ENCODE measurements at places on chromosomes 1 and 21.

GRCh38 chr1:9106286-9106685 lies 22.6 kb downstream of the GPR157 start:
- no peak for DNase-seq

DNA sequence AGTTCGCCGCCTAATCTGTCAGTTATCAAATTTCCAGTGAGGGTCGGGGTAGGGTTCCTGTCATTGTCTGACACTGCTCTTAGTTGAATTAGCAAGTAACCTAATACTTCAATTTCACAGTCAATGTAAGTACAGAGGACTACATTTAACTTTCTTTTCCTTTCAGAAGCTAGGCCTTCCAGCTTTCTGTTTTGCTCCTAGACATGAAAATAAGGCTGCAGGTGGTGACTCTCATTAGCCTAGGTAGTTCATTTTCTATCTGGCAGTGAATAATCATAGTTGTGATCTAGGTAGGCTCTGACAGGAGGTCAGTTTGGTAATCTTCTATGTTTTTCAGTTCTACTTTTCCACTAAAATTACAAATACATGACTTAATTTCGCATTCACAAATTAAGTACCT lies 783.1 kb downstream of the MRPL39 start:
- no peak for DNase-seq

GRCh38 chr1:214296860-214297745 lies 16.1 kb downstream of the SMYD2 start:
- no peak for DNase-seq

GRCh38 chr1:100516857-100517256 lies 21.1 kb upstream of the GPR88 start:
- DNase-seq: no peak

DNA sequence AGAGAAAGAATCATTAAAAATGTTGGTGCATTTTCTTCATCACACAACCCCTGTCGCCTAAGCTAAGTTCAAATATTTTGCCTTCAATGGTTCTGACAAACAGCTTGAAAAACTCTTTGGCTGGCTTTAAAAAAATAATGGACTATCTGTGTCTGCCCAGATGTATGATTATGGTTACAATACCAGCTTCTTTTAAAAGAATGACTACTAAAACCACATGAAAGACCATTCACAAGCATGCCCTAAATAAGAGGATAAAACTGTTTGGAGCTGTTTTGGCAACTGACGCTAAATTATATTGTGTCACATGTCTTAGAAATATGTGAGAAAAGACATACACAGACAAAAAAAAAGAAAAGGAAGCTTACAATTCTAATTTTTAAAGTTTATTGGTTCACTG lies 23.7 kb upstream of the PLPPR4 start:
- no peak for DNase-seq

GRCh38 chr1:15436881-15437442 lies 1.3 kb upstream of the CTRC start:
- no peak for DNase-seq

GRCh38 chr1:45802343-45803298 lies 791 bp upstream of the MAST2 start:
- DNase-seq: no peak

DNA sequence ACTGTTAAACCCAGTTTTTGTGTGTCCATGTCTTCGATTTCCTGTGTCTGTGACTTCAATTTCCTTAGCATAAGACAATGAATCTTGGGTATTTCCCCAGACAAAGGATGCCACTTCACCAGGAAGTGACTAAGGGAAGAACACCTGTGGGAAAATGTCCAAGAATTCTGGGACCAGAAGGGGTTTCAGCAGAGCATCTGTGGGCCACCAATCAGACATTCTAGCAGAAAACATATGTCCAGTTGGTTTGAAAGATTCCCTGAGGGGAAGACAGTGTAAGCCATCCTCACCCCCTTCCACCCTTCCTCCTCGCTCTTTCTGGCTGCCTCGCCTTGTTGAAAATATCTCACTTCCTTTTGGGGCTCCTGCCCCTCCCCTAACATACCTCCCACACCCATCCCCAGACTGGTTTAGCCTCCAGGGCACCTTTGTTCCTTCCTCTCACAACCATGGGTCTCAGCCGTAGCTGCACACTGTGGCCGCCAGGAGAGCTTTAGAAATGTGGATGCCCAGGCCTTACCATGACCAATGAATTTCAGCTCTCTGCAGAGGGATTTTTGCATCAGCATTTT lies 25.5 kb upstream of the IFNAR1 start:
- no peak for DNase-seq

GRCh38 chr1:171841050-171841910 lies at the start of gene DNM3:
Gene DNM3 (plus strand): TSS chr1:171841498. CDS start chr1:171841657, 159 bp downstream.
- peak; percentile 42 for DNase-seq

DNA sequence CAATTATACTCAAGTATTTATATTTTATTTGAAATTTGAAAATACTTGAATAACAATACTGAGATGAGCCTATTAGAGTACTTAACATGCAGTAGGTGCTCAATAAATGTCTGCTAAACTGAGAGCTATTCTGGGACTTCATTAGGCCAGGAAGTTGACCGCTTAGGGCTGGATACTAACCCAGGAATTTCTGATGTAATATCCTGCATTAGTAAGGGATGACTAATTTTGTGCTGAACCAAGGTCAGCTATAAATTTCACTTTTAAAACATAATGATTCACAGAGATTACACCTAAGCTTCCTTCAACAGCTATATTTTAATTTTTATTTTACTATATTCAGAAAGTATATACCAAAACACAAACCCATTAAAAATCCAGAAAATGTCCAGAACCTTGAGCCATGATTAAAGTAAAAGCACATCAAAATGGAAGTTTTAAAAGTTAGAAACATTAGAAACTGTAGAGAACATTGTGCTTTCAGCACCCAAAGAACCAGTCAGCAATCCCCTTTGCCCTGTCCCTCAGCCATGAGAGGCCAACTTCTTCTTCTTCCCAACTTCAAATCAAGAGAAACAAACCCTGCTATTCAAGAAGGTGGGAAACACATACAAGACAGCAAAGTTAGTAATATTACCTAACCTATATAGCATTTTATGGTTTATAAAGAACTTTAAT lies 35.4 kb downstream of the WNT2B start:
- DNase-seq: no peak

DNA sequence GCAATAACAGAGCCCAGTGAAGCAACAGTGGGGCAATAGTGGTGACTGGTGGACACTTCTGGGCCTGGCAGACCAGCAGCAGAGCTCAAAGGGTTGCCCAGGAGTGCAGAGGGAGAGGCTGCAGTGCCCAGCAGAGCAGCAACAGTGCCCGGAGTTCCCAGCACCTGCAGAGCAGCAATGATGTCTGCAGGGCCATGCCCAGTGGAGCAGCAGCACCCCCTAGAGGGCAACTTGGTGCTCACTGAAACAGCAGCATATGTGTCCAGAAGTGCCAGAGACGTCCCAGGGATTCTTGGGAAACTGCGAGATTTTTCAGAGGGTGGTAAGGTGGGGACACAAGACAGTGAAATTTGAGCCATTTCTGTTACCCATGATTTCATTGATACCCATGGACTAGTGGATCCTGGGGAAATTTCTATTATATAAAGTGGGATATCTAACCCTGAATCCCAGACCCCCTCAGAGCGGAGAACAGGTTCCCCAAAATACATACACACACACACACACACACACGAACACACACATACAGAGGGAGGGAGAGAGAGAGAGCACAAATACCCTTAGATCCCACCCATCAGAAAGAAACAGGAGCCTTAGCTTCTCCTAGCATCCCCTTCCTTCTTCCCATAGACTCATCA lies 156.9 kb upstream of the GJB5 start:
- DNase-seq: peak; percentile 3

DNA sequence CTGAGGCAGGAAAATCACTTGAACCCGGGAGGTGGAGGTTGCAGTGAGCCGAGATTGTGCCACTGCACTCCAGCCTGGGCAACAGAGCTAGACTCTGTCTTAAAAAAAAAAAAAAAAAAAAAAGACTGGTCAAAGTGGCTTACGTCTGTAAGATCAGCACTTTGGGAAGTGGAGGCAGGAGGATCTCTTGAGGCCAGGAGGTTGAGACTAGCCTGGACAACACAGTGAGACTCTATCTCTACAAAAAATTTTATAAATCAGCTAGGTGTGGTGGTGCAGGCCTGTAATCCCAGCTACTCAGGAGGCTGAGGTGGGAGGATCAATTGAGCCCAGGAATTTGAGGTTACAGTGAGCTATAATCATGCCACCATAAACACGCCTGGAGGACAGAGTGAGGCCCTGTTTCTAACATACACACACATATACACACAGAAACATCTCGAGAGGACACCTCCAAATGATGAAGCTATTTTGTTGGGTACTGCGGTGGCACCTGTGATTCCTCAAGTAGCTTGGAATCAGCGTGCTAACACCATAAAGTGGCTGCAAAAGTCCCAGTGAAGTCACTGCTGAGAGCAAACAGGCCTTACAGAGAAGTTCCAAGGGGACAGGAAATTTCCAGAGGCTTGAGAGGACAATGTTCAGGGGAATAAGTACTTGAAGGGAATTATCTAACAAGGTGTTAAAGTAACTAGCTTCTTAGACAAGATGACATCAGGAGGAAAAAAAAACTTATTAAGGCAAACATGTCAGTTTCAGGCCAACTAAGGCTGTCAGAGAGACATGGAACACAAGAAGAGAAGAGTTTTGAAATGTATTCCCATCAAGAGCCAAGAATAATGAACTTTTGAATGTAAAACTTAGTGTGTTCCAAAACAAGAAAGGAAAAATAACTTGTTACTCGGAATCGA lies 1.3 kb downstream of the NADK start:
- no peak for DNase-seq

DNA sequence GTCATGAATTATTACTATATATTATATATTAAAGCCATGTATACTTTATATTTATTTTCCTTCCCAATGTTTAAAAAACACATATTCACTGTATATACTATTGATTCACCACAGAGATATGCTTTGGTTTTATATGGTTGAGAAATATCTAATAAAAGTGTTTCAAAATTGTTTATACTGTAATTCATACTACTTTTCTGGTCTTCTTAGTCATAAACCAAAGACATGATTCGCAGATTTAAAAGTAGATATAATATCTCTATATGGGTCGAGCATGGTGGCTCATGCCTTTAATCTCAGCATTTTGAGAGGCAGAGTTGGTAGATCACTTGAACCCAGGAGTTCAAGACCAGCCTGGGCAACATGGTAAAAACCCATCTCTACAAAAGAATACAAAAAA lies 738.4 kb downstream of the USP25 start:
- no peak for DNase-seq

DNA sequence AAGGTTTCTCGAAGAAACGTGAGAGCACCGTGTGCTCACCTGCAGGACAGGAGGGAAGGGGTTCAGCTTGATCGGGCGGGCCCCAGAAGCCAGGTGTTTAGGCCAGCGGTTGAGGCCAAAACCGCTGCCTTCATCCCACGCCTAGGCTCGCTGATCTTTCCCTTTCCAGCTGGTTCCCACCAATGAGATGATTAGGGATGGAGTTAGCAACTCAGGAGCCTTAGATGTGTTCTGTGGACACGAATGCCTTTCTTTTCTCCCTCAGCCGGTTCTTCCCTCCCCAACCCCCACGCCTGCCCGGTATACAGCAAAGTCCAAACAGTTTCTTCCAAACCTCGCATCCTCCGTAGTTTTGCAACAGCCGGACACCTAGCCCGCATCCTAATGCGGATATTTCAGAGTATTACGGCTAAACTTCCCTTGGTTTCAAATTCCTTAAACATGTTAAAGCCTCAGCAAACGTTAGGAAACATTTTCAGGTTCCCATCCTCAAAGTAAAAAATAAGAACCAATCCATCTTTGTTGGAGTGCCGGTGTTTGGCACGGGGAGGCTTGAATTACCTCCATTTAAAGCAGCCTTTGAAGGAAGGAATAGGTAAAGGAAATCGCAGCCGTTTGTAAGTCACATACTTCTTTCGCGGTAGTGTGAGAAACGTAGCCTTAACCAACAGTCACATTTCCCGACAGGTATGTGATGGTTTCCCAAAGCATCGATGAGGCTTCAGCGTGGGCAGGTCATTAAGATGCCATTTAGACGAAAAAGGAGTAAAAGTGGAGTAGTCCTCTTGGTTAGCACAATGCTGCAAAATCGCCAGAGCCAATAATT lies 1.1 kb downstream of the LRRC8C start:
- no peak for DNase-seq

- no peak for DNase-seq
These were observed 5.1 kb upstream of the CAPN8 start for GRCh38 chr1:223670458-223671159.

DNA sequence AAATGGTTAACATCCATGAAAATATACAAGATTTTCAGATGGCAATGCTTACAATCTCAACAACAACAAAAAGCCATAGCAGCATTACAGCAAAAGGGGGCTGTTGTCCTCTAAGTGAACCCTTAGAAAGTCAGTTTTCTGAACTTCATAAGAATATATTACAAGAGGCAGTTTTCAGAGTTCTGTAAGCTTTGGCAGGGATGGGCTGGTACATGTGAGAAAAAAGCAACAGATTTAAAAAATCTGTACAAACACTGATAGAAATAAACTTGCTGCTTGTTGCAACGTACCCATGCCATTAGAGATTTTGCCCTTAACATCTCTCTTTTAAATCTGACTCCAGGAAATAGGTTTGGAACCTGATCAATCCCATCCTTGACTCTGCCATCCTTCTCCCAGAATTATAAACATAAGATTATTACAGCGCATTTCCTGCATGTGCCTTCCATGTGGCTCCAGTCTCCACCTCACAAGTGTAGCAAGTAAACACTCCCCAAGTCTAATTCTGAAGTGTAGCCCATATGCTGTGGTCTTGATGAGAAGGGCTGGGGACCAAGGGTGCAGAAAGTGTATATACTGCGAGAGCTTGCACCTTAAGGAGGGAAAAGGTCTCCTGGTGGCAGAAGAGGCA lies 101.4 kb upstream of the TSPAN2 start:
- no peak for DNase-seq

DNA sequence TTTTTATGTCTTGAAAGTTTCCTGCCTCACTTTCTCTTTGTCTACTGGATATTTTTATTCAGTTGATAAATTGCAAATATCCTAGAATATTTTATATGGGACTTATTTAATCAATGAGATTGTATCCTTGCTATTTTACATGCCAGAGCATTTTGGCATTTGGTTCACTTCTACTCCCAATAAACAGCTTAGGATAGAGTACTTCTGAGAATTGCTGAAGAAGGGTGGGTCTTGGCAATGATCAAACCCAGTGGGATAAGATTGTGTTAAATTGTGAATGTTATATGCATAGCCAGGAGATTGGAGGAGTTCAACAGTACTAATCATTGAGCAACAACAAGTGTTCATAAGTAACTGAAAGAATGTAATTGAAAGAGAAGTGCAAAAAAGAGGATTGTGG lies 60.1 kb downstream of the SDCCAG8 start:
- no peak for DNase-seq

DNA sequence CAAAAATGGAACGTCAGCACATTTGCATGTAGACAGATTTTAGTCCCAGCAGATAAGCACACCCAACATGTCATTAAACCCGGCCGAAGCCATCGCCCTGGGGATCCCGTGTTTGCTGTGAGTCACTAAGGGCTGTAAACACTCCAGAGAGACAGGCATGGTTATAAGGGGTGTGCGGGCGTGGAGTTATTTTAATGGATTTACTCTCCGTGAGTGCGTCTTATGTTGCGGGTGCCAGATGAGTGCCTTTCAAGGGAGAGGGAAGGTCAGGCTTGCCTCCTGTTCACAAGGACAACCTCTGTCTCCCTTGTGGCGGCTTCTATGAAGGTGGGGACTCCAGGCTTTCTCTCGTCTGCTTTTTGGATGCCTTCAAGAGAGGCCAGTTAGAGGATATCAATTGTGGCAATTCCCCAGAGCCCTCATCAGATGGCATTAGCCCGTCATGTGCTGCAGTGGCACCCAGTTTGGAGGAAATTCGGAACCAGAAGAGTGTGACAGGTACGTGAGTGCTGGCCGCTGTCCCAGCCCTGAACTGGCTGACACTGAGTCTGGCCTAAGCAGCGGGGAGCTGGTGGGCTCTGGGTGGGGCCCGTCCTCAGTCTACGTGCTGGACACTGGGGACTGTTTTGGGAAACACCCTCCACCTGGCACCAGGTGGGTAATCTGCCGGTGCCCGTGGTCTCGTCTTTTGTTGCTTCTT lies 223.8 kb upstream of the TMEM51 start:
- no peak for DNase-seq
